Stomach (tissue), 19 donors: ENCODE measurements at places on chromosomes 12 and 14.

- DNase-seq = no peak
These were observed 1.9 kb downstream of the LRP1-AS start for GRCh38 chr12:57145460-57146059.

DNA sequence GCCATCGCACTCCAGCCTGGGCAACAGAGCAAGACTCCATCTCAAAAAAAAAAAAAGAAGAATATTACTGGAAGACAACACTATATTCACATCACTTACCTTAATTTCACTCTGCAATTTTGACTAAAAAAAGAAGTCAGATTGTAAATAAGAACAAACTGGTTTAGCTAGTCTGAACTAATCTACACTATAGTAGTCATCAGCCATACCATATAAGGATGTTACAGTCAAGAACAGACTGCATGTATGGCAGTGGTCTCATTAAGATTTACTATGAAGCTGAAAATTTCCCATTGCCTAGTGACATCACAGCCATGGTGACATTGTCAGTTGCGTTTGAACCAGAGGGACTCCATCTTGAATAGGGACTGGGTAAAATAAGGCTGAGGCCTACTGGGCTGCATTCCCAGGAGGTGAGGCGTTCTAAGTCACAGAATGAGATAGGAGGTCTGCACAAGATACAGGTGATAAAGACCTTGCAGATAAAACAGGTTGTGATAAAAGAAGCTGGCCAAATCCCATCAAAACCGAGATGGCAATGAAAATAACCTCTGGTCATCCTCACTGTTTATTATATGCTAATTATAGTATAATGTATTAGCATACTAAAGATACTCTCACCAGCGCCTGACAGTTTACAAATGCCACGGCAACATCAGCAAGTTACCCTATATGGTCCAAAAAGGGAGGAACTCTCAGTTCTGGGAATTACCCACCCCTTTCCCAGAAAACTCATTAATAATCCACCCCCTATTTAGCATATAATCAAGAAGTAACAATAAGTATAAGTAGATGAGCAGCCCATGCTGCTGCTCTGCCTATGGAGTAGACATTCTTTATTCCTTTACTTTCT lies 51.2 kb downstream of the OSBPL8 start:
- no peak for DNase-seq

DNA sequence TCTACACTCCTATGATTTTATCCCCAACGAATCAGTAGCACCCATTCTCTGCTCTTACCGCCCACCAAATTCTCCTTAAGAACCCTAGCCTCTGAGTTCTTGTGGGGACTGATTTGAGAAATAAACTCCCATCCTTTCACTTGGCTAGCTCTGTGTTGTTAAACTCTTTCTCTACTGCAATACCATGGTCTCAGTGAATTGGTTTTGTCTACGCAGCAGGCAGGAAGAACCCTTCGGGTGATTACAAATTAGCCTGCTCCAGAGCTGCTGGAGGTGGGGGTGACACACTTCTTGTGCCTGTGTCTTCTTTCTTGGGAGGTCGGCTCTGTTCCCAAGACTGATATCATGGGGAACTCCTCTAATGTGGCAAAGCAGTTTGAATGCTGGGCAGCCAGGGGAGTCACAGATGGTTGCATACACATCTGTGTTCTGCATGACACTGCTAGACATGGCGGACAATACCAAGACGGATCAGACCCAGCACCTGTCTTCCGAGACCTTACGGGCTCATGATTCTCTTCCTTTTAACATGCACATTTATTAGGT lies 1.6 kb upstream of the C1S start:
- no peak for DNase-seq

DNA sequence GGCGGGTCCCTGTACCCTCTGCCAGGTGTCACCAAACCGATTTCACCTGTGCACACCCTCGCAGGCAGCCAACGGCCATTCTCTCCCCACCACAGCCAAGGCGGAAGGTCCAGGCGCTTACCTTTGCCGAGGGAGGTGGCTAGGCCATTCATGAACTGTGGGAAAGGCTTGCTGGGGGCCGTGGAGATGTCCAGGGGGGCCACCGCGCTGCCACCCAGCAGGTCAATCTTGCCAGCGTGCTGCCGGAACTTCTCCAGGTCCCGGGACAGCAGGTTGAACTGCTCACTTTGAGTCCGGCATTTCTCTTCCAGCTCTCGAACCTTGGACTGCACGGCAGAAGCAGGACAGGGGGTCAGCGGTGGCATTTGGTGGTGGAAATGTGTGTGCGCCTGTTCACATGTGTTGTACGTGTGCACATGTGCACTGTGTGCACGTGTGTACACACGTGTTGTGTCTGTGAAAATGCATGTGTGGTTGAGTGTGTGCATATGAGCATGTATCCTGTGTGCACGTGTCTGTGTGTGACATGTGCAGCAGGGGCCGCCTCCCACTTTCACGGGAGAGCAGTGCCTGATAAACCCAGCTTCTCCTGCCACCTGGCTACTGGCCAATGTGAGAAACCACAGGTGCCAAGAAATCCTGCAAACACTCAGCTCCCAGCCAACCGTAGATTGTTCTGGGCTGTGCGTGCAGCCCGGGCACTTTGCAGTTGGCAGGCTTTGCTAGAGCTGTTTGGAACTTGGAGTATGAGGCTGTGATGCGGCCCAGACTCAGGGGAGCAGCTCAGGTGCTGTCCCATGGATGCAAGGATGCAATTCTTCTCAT lies 118.9 kb downstream of the PIWIL1 start:
- peak; percentile 73 for DNase-seq

DNA sequence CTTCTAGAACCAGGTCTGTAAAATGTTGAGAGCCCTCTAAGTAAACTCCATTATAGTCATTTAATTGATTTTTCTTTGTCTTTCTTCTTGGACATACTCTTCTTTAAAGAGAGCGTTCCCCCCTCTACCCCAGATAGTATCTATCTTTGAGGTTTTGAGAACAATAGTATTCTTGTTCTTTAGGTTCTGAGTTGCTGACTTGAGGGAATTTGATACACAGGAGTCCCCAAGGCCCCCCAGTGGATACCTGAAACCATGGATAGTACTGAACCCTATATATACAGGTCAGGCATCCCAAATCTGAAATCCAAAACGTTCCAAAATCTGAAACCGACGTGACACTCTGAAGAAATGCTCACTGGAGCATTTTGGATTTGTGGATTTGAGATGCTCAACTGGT lies 65.5 kb downstream of the FUT8 start:
- no peak for DNase-seq

DNA sequence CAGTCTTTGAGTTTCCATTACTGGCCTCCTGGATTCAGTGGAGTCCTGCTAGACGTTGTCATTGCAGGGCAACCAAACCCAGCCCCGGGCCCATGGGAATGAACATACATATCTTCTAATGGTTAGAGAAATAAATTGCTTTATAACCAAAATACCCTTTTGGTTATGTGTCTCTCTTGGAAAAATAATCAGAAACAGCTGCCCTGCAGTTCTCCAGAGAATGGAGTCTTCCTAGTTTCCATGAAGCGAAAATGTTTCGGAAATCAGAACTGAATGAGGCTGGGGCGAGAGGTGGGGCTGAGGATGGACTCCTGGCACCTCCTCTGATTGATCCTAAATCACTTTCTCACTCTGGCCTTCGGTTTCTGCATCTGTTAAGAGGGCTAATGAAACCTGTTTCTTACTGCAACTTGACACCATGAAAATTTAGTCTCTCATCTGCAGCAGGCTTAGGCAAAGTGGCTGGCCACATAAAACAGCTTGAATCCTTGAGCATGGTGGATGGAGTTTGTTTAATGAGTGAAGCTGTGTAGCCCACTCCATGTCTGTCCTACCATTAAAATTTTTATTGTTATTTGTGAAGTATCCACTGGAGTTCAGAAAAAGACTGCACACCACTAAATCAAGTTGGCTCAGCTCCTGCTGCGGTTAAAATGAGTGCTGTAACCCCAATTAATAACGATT lies 198.9 kb downstream of the CACNA1C start:
- DNase-seq = no peak

- no peak for DNase-seq
These were observed 4.3 kb downstream of the SLC2A14 start for GRCh38 chr12:7868391-7868790.

- DNase-seq = no peak
These were observed 13.4 kb downstream of the ZFHX2 start for GRCh38 chr14:23538050-23538718.

DNA sequence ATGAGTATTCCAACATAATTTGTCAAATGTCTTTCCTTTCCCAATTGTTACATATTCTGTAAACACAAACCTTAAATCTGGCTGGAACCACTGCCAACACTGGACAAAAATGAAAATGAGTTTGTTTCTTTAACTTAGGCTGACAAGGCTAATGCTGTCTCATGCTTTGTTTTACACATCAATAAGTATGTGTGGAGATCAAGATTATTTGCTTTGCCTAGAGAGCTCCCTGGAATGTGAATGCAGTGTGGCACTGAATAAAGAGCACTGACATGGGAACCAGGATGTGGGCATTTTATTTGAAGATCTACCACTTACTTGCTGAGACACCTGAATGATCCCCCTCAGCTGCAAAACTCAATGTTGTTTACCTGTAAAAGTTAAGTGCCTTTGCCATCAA lies 61.7 kb downstream of the RALGAPA1 start:
- no peak for DNase-seq

- DNase-seq = no peak
These were observed 32.5 kb upstream of the LALBA start for GRCh38 chr12:48602192-48602989.

DNA sequence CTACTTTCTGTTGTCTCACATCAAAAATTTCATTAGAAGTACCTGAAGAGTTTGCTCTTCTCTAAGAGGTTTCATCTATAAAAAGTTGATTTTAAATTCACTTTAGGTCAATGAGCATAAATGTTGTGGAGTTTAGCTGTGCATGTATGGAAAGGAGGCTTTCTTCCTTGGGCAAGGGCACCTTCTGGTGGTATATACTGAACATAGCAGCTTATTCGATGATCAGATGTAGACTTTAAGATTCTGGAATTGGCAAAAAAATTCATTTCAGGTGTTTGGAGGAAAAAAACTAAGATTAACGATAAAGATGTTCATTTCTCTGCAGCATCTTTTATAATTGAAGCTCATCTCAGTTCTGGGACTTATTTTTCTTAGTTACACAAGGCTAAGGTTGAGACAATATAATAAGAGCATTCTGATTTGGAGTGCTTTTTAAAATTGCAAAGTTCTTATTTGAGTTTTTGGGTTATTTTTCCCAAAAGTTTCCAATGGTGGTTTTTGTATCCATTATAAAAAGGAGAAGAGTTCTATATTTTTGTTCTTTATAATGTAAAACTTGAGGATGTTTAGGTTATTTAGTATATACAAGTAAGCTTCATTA lies 46.8 kb downstream of the TMEM117 start:
- DNase-seq = peak; percentile 82

DNA sequence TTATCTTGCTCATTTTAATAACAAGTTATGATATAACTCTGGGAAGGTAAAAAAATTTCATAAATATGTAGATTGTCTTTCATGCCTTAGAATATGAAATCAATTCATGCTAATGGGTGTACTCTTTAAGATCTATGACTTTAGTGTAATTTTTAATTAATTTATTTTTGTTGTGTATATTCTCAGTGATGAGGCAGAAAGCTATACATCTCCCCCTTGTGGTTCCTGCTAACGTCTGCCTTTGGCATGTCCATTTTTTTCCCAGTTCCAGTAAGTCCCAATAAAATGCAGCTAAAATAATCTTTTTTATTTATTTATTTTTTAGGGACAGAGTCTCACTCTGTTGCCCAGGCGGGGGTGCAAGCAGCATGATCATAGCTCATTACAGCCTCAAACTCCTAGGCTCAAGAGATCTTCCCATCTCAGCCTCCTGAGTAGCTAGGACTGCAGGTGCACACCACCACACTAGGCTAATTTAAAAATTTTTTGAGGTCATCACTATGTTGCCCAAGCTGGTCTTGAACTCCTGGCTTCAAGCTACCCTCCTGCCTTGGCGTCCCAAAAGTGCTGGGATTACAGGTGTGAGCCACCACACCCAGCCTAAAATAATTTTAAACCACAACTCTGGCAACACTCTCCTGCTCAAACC lies 3.3 kb upstream of the CHURC1 start:
- DNase-seq = peak; percentile 51

DNA sequence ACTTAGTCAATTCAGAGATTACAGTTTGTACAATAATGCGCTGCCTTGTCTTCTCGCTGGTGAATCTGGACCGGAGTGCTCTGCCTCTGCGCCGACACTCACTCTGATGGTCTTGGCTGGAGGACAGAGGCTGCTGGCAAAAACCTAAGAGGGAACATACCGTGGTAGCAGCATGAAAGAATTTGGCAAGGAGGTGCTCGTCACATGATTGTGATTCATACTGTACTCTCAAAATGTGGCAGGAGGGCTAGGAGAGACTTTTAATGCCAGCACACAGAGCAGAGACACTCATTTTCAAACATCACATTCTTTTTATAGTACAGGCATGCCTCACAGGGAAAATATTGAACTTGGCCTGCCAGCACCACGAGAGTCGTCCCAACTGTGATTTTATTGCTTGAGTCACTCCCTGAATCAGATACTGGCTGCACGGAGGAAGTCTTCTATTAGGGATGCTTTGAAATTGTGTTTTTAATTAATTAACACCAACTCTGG lies 67.8 kb downstream of the HMGA2 start:
- peak; percentile 55 for DNase-seq

DNA sequence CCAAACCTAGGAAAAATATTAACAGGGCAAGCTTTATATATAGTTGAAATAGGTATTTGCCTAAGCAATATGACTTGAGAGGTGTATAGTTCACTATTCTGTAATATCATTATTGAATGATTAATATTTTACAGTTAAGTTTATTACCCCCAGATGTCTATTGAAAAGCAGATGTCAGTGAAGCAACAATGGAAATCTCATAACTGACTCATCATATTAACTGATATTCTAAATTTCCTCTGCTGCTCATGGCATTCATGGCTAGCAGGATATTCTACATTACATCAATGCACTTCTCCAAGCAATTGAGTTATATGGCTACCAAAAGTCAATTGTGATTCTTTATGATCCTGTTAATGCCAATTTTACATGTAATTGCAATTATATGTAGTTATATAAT lies 9.7 kb upstream of the MAGOHB start:
- no peak for DNase-seq

GRCh38 chr14:95253039-95253630 lies 66.6 kb downstream of the CLMN start:
- peak; percentile 10 for DNase-seq

- peak; percentile 57 for DNase-seq
These were observed 35.0 kb downstream of the ERH start for GRCh38 chr14:69363055-69363454.

DNA sequence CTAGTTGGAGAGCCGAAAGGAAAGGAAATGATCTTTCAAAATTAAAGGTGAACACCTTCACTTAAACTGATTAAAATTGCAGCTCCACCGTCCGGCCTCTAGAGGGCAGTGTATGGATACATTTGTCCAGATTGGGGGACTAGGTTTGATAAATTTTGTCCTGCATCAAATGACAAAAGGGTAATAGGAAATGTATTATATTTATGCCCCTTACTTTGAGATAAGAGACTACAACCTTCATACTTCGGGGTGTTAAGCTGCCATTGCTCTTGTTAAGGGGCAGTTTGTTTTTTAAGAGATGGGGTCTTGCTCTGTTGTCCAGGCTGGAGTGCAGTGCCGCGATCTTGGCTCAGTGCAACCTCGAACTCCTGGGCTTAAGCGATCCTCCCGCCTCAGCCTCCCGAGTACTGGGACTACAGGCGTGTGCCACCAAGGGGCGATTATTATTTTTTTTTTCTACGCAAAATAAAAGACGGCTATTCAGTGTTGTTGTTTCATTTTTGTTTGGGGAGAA lies 818 bp upstream of the SUOX start:
- DNase-seq = peak; percentile 67
